ENCODE measurements at places on chromosomes 13 and 19.

DNA sequence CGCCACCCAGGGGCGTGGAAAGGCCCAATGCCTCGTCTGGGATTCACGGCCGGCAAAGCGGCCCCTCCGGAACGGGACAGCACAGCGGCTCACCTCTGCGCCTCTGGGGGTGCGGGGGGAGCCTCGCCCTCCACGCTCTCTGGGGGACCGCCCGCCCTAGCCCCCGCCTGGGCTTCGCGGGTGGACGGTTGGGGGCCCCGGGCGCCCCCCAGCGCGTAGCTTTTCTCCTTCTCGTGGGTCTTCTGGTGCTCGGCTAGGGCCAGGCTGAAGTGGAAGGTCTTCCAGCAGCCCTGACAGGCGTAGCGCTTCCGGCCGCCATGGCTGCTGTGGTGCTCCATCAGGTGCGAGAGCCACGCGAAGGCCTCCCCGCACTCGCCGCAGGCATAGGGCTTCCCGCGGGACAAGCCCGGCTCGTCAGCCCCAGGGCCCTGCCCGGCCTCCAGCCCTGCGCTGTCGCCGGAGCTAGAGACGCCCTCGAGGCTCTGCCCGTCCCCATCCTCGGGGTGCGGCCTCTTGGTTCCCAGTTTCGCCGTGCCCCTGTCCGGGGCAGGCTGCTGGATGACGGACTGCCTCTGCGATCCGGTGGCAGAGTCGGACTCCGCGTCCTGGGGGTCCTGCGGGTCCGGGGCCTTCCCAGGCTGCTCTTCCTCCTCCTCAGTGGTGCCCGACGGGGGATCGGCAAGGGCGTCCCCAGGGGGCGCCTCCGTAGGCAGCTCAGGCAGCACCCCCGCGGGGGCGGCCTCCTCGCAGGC, 13.3 kb downstream of the ZSCAN18 start:
- DNase-seq = no peak

- DNase-seq = no peak
Observed at GRCh38 chr19:29450306-29450705, 75.5 kb upstream of the VSTM2B start.

- peak; percentile 35 for DNase-seq
Observed at GRCh38 chr19:42563352-42564210, 31.1 kb downstream of the CEACAM8 start.

DNA sequence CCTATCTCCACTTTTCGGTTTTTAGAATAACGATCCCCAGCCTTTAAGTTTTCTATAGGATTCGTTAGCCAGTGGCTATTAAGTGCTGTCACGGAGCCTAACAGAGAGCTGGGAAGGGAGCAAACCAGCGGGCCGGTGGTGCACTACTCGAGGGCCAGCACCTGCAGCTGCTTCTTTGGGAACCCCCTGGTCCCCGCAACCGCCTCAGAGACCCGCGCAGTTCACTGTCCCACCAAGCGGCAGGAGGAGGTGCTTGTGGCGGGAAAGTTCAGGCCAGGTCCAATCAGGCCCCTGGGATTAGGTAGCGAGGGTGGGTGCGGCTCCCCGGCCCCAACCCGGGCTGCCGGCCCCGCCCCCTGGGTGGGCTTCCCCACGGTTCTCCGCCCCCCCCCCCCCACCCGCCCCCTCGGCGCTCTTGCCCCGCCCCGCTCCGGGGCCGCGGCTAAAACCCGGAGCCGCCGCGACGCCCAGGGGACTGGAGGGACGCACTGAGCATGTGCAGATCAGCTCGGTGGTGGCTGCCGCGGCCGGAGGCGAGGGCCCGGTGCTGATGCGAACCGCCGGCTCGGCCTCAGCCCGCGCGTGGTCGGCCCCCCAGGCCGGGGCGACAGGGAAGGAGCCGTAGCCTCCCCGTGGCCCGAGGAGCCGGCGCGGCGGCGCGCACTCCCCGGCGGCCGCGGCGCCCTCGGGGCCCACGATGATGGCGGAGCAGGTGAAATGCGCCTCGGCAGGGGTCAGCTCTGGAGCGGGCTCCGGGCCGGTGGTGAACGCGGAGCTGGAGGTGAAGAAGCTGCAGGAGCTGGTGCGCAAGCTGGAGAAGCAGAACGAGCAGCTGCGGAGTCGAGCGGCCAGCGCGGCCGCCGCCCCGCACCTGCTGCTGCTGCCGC, at the start of gene SLAIN1:
TSS of gene SLAIN1 (plus strand) at position 471 of the 887 bp plus-strand sequence. CDS start at position 698, 227 bp downstream.
- DNase-seq = peak; percentile 89

- no peak for DNase-seq
Observed at GRCh38 chr13:51801631-51802099, 2.3 kb downstream of the DHRS12 start.

DNA sequence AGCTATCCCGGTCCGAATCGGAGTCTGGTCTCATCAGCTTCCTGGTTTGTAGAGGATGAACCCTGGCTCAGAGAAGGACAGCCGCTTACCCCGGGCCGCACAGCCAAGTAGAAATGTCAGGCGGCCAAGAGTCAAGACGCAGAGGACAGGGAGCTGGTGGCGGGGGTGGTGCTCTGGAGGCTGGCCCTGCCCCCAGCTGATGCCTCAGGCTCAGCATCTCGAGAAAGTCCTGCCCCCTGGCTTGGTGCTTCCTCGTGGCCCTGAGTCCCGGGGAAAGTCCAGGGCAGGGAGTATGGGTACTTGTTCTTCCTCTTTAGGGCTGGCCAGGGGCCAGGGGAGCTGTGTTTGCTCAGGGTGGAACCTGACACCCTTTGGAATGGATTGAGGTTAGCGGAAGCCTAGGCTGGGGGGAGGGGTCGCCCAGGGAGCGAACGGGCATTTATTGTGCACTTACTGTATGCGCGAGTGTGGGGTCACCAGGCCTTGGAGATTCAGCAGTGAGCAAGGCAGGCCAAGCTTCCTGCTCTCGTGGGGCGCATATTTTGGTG, 2.2 kb downstream of the TJP3 start:
- peak; percentile 30 for DNase-seq

- DNase-seq = no peak
Observed at GRCh38 chr13:44397766-44398223, 24.2 kb downstream of the SERP2 start.

DNA sequence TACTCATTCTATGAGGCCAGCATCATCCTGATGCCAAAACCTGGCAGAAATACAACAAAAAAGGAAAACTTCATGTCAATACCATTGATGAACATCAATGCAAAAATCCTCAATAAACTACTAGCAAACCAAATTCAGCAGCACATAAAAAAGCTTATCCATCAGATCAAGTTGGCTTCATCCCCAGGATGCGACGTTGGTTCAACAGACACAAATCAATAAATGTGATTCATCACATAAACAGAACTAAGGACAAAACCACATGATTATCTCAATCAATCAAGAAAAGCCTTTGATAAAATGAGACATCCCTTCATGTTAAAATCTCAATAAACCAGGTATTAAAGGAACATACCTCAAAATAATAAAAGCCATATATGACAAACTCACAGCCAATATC, 134.3 kb downstream of the UGGT2 start:
- no peak for DNase-seq

DNA sequence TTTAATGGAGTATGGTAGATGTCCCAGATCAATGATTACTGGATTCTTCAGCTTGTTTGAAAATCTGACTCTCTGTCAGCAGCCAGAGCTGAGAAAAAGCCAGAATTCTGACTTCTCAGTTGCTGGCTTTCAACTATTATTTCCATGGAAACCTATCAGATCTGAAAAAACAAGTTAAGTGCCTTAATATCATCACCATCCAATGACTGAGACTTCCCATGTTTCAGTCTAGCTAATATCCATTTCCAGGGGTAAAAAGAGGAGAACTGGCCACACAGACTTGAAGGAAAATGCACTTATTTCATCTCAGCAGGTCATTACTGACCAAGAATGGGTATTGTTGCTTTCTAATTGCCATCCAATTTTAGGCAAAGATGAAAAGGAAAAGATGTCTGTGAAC, 75.2 kb downstream of the TNFSF11 start:
- no peak for DNase-seq

DNA sequence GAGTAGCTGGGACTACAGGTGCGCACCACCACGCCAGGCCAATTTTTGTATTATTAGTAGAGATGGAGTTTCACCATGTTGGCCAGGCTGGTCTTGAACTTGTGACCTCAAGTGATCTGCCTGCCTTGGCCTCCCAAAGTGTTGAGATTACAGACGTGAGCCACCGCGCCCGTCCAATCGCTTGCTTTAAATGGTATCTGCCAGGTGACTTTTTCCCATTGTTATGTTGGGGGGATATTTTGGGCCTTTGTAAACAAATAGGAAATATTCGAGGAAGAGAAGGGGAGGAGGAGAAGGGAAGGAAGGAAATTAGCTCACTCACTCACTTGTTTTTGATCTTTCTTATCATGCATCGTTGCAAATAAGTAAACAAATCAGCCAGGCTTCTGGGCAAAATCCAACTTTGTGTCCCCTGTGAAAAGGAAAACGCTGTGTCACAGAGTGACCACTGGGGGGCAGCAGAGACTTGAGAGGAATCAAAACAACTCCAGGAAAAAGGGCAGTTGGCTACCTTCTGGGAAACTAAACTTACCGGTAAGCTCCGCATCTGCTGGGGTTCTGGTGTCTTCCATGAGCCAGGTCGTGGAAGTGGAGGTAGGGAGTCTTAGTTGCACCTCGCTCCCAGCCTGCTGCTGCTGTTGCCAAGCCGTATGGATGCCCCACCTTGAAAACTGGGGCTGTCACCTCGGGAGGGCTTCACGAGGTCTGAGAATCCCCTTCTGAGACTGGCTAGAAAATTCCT, 9.3 kb upstream of the RANBP3 start:
- DNase-seq = peak; percentile 61

- DNase-seq = no peak
Observed at GRCh38 chr13:114320065-114320464, 5.8 kb downstream of the CHAMP1 start.
